ENCODE measurements at places on chromosomes 2 and 18. TPM values are rescaled to one million over a fixed set of nuclear protein-coding genes. Genes with fewer than 3 reads are reported as not detected.

GKN2 gene
- not detected for total RNA-seq

CCDC178 gene
- total RNA-seq, result 1.7 TPM

HMSD gene
- not detected for total RNA-seq

L3MBTL4 gene
- 5.7 TPM for total RNA-seq

HOXD13 gene
- total RNA-seq, result 48.9 TPM

PROC gene
- not detected for total RNA-seq

DNA sequence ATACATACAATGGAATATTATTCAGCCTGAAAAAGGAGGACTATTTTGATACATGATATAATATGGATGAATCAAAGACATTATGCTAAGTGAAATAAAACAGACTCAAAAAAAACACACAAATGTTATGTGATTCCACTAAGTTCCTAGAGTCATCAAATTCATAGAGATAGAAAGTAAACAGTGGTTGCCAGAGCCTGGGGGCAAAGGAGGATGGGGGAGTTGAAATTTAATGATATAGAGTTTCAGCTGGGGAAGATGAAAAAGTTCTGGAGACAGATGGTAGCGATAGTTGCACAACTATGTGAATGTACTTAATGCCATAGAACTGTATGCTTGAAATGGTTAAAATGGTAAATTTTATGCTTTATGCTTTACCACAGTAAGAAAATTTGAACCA is 119.7 kb downstream of the METTL4 start:
- DNase-seq, result no peak

GRCh38 chr2:17780546-17780945 is 26.6 kb downstream of the GEN1 start:
- DNase-seq, result no peak

DNA sequence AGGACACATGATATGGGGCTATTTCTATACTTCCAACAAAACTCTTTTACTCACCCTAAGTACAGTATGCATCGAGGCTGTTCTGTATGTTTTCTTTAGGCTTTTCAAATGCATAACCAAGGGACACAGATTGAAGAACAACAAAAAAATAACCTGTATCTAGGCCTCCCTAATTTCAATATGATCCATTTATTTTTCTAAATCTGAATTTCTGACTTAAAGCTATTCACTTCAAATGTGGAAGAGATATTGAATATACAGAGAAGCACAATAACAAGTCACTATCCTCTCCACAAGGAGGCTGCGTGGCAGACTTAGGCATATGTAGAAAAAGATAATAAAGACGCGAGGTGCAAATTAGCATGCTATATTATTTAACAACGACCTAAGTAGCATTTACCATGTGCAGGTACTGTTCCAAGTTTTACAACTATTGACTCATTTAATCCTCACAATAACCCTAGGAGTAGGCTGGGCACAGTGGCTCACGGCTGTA is 39.3 kb upstream of the MFF start:
- DNase-seq, result no peak

GRCh38 chr2:42648796-42649195 is 80.4 kb downstream of the MTA3 start:
- no peak for DNase-seq

DNA sequence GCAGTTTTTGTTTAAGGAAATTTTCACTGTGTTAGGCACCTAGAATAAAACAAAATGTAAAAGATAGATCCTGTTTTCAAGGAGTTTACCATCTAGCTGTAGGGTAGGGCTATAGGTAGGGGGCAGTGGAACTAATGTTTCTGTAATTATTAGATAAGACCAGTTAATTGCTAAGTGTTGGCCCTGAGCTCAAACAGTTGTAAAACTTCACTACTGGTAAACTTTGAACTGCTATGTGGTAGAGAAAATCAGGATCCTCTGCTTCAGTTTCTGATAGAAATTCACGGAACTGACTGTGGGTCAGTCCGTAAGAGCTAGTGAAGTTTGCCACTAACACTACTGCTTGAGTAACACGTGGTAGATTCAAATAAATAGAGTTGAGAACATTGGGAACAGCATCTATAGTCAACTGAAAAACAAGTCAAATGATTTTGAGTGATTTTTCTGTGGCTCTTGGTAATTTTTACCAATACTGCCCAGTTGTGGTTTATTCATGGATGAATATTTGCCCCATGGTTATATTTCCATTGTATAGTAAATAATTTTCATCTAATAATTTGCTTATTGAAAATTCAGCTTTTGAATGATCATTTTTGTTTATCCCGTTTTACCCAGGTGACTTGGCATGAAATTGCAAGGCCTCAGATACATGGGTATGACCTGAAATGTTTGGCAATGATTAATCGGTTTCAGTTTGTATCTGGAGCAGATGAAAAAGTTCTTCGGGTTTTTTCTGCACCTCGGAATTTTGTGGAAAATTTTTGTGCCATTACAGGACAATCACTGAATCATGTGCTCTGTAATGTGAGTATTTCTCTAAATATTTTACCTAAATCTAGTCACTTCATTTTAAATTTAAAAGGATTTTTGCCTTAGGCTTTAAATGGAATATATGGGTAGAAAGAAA is 26.4 kb downstream of the ELP2 start:
- no peak for DNase-seq

DNA sequence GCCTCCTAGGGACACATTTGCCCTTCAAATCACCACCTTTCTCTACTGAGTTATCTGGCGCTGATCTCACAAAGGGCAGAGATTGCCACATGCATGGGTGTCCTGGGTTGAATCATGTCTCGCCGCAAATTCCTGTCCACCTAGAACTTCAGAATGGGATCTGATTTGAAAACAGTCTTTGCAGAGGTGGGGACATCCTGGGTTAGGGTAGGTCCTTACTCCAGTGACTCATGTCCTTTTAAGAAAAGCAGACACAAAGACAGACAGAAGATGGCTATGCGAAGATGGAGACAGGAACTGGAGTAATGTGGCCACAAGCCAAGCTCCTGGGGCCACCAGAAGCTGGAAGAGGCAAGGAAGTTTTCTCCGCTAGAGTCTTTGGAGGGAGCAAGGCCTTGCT is 197.4 kb upstream of the SMIM21 start:
- DNase-seq, result no peak

- DNase-seq, result no peak
Observed at GRCh38 chr2:178227187-178227586, 32.9 kb downstream of the OSBPL6 start.

DNA sequence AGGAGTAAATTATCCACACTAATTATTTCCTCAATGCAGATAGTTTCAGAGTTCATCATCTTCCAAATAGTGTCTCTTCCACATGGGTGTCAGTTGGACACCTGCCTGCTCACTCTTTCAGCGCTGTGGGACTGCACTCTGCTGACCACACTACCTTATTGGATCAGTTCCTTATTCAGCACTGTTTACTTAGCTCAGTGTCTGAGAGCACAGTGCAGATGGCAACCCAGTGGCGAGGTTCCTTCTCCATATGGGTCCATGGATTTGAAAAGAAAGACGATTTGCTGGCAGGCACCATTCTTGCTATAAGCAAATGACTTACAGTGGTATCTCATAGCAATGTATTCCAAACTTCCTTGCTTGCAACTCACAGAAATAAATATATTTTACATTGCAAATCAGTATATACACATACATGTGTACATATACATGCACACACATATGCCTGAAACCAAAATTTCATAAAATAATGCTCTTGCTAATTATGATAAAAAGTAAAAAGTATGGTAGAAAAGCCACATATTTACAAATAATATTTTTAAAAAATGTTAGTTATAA is 354.8 kb downstream of the INSIG2 start:
- no peak for DNase-seq

GRCh38 chr2:157291018-157291417 is 33.5 kb downstream of the GALNT5 start:
- no peak for DNase-seq

GRCh38 chr2:112006076-112006410 is 49.0 kb upstream of the TMEM87B start:
- no peak for DNase-seq

DNA sequence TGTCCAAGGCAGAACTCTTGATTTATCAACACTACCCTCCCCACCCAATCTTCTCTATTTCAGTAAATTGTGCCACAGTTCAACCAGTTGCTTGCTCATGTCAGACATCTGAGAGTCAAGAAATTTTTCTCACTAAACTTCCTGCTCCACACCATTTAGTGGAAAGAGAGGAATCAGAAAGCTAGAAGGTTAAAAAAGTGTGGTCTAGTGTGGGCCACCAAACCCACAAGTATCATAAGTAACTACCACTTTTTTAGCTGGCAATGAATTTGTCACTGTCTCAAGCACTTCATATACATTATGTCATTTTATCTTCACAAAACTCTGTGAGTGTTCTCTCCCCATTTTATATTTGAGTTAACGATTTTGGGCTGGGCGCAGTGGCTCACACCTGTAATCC is 16.6 kb upstream of the MSTN start:
- DNase-seq, result no peak

GRCh38 chr18:31657823-31658669 is 26.3 kb downstream of the B4GALT6 start:
- DNase-seq, result no peak

GRCh38 chr2:55140316-55141219 is 90.3 kb upstream of the RTN4 start:
- DNase-seq, result no peak

DNA sequence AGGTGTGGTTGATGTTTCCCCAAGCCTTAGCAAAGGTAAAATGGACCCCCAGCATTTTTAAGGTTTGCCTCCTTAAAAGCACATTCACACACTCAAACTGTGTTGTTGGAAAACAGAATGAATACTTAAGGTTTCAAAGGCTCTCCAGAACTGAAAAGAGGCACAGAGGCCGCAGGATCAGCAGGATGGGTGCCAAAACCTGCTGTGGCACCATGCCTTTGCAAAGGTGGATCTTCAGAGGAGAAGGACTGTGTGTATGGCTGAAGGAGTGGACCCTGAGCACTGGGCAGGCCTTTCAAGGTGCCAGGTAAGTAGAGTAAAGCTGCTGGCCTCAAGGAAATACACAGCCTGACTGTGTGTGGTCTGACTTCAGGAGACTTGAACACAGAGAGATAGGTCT is 127.3 kb downstream of the XRCC5 start:
- no peak for DNase-seq

DNA sequence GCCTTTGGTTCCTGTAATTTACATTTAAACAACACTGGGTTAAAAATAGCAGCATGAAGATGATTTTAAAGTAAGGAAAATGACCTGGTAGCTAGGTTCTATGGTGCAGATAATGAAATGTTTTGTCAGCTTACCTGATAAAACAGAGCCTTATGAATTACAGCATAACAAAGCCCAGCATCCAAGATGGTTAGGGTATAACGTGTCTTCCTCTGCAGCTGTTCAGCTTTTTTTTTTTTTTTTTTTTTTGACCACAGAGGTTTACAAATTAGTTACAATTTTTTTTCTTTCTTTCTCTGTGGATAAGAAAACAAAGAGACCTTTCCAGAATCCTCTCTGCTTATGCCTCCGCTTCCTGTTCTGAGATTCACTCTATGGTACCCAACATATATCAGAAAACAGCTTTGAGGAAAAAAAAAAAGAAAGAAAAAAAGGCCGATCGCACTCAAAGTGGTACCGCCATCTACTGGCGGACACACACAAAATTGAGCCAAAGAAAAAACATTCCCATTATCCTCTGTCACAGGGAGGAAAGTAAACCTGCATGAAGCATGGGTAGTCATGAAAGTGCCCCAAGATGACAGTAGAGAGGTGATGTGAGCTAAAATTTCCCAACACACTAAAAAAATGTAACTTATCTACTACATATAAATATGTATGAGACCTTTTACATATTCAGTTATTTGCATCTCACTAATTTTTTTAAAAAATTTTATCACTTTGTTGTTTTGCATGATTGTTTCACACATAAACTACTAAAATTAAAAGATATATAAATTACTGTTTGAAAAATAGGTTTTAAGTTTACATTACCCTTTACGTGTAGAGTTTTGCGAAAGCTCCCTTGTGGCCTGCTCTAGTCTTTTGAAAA is at the start of gene SCN3A:
Gene SCN3A (minus strand): TSS at position 362 of the 871 bp plus-strand sequence. CDS start 27,656 bp downstream, outside the sequence.
- no peak for DNase-seq

DNA sequence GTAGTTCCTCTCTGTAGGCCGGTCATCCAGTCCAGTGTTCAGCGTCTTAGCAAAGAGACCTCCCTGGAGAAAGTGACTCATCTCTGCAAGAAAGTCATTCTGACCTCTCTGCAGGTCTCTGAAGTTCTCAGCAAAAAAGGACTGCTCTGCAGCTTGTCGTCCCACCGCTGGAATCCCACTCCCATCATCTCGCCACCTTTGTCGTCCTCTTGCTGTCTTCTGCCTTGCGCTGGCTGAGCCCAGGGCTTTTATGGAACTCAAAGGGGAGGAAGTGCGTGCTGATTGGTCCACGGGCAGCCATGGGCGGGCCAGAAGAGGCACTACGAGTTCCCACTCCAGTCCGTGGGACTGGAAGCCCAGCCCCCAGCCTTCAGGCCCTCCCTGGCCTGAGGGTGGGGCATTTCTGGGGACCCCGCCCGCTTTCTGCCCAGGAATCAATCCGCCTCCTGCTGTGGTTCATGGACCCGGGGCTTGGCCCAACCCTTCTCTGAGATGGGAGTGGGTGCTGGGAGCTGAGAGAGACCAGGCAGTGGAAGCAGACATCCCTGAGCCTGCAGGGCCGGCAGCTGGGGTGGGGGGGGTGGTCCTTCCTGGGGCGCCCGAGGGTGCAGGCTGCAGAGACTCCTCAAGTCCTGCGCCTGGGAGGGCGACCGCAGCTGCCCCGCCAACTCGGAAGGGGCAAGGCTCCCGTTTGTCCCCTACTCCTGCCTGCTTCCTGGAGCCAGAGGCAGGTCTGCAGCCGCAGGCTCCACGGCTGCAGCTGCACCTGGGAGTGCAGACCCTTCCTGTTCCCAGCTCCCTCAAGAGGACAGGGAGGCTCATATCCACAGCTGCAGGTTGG is 660.7 kb upstream of the RAB6C start:
- DNase-seq, result no peak

All from sigmoid colon (tissue), 7 donors.